ENCODE measurements at places on chromosomes 3 and 15.

DNA sequence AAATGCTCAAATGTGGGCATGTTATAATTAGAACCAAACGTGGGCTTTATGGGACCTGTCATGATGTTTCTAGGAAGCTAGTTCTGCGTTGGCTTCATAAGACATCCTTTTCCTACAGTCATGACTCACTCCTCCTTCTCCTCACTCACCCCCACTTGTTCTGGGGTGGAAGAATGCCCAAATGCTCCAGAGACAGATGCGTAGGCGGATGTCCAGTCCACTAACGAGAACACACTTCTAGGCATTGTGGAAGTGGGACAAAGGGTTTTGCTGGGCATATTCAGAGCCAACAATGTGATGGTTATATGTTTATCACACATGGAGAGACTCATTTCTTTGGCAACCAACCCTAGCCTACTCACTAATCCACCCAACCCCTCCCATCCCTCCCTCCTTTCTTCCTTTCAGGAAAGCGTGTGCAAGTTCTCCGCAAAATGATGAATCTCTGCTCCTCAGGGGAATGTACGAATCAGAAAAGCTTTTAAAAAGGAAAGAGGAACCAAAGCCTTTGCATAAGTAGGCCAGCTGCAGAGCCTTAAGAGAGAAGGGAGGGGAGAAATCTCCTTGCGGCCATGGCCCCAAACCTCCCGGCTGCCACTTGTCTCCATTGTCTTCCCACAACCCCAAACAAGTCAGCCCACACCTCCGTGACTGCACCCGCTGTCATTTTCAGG lies 123.0 kb upstream of the SPRED1 start:
- DNase-seq = peak; percentile 91

DNA sequence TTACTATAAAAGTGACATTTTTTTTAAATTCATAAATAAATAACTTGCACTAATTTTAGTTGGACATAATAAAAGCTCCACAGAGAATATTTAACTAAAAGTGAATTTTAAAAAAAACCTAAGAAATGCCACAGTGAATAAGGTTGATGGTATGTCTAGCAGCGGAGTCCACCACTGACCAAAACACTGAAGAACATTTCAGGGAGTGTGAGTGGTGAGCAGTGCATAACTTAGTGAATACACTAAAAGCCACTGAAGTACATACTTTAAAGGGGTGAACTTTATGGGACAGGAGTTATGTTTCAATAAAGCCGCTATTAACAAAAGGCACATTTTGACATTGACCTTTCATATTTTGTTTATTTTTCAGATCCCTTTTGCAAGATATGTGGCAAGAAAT lies 32.3 kb downstream of the SRP14 start:
- DNase-seq = peak; percentile 86

GRCh38 chr15:78105476-78106241 lies 13.3 kb downstream of the SH2D7 start:
- DNase-seq = no peak

DNA sequence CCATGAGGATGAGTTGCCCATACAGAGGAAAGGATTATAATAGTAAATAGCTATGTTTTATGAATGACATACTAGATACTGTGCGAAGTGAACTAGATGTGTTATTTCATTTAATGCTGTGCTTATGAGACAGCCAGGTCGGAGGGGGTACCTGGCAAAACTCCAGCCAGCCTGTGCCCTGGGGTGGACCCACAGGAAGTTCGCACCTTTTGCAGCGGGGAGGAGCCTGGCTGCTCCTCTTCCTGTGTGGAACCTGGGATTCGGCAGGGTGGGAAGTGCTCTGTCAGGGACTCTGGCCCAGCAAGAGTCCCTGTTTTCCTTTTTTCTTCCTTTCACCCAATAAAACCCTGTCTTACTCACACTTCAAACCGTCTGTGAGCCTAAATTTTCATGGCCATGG lies 452.2 kb downstream of the IL5RA start:
- no peak for DNase-seq

GRCh38 chr15:36808411-36809160 lies 229.2 kb downstream of the CDIN1 start:
- DNase-seq = peak; percentile 46

- DNase-seq = no peak
Measured at GRCh38 chr3:119220198-119220597, 20.5 kb downstream of the B4GALT4 start.

Data from astrocyte of the hippocampus (primary cell).